Cortex of kidney (tissue), 1 donor: ENCODE measurements at places on chromosomes 2 and 18.

DNA sequence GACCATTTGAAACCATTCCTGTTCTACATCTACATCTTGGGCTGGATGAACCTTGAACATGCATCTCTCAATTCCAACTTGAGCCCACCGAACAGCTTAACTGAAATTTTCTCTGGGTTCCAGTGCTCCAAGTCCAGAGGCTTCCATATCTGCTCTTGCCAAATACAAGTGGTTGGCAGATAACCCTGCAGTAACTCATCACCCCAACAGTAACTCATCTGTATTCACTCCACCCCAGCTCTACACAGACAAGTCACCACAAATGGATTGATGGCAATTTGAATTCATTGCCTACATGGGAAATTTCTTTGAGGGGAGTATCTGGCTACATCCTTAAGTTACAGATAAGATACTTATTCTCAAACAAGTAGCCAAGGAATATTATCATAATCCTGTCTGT is 502.4 kb upstream of the TNP1 start:
- no peak for DNase-seq

DNA sequence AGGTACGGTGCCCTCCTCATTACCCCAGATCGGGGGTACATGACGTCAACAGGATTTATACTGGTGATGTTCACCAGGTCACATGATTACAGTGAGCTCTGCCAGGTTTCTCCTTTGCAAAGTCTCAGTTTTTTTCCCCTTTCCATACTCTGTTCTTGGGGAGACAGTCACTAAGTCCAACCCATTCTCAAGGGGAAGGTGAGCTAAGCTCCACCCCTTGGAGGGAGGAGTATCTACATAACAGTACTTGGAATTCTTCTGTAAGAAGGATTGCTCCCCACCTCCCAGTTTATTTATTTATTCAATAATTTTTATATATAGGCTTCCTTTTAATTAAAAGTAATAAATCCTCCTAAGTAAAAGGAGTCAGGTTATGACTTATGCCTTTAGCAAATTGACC is 34.1 kb upstream of the SOS1 start:
- no peak for DNase-seq

DNA sequence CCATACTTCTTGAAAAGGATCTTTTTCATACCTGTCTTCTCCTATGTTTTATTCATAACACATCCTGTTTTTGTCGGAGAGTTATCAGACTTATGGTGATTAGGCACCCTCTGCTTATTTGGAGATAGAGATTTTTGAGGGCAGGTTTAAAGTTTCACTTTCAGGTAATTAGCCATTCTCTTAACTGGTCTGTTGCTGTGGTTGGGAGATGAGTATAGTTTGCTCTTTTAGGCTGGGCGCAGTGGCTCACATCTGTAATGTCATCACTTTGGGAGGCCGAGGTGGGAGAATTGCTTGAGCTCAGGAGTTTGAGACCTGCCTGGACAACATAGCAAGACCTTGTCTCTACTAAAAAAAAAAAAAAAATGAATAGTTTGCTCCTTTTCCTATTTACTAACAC is 25.3 kb downstream of the SFTPB start:
- DNase-seq, result no peak

- no peak for DNase-seq
Observed at GRCh38 chr2:182522405-182522896, 95.6 kb upstream of the PDE1A start.

- no peak for DNase-seq
Observed at GRCh38 chr2:3754795-3755194, 51.4 kb downstream of the DCDC2C start.

- no peak for DNase-seq
Observed at GRCh38 chr2:68214381-68214780, 38.0 kb downstream of the PPP3R1 start.

GRCh38 chr2:18566145-18566769 is 5.8 kb upstream of the RDH14 start:
- no peak for DNase-seq

DNA sequence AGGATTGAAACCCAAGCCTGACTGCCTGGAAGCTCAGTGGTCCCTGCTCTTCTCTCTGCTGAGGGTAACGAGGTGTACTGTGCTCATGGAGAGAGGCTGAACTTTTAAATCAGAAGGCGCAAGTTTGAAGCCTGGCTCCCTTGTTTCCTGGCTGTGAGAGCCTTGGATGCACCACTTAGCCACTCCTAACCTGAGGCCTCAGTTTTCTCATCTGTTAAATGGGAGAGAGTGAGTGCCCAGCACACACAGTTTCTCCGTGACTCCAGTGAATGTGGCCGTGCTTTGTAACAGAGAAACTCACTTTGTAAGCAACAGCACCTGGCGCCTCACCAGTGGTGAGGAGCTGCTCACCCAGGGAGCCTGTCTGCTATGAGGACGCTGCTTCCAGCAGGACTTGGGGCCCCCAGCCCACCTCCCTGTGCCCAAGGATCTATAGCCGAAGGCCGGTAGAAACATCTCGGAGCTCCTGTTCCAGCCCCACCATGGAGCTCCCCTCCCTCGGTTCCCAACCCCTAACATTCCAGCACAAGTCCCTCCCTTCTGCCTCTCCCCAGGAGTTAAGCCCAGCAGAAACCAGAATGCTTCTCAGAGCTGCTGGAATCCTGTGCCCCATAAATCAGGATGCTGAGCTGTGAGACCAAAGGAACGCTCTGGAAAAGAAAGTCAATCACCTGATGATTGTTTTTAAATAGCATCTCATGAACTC is 20.3 kb upstream of the KCNK3 start:
- DNase-seq, result no peak

DNA sequence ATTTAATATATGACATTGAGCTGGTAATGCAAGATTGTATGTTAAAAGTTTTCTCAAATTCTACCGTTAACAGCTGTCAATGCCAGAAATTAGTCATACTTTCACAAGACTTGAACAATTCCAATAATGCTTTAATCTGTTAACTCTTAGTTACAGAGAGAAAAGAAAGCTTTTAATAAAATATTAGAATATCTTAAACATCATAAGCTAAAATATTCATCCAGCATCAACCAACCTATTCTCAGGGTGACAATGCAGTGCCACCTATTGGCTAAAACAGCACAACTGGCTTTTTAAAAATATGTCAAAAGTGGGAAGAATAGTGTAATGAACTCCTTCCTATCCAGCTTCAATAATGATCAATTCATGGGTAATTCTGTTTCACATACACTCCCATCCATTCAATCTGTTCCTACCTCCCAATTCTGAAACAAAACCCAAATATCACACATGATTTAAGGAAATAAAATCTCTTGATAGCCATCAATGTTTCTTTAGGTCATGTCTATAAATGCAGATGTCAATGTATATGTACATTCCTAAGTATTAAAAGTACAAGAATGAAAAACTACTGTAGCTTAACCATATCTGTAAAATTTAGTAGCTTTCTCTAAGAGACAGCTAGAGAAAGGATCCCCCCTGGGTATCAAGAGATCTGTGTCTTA is 79.8 kb upstream of the CCDC141 start:
- DNase-seq, result no peak

GRCh38 chr2:159044804-159045286 is 76.4 kb downstream of the TANC1 start:
- no peak for DNase-seq

- no peak for DNase-seq
Observed at GRCh38 chr2:128299628-128300027, 19.0 kb downstream of the HS6ST1 start.

DNA sequence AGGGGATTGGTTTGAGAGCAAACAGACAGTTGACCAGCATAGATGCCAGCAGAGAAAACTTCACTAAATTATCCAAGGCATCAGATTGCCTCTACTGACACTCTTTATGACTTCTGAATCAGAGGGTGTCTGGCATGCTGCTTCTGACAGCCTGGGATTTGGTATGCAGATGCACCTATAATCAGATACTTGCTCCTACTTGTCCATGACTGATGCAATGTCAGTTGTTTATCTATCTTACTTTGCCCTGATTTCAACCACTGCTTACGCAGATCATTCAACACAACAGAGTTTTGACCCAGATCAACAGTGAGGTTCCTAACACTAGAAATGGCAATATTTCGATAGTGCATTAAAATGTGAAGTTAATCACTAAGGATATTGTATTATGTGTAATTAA is 22.6 kb upstream of the CALCRL start:
- no peak for DNase-seq

GRCh38 chr2:144248350-144249034 is 271.4 kb downstream of the ZEB2 start:
- no peak for DNase-seq

- DNase-seq, result no peak
Observed at GRCh38 chr2:136905779-136906178, 140.4 kb downstream of the THSD7B start.

DNA sequence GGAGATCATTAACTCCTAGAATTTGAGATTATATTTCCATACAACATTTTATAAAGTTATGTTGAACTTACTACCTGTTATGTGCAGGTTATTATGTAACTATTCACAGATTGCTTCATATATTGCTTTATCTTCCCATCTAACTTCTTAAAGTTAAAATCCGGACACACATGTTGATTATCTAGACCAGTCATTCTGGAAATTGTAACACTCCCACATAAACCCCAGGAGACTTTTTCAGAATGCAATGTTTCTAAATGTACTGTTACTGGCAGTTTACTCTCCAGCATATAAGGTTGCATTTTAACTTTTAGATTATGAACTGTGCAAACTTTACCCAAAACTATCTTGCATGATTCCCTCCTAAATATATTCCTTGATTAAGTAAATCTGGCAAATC is 70.5 kb upstream of the FAM117B start:
- no peak for DNase-seq

GRCh38 chr18:47280121-47280520 is 28.7 kb upstream of the SKOR2 start:
- no peak for DNase-seq

DNA sequence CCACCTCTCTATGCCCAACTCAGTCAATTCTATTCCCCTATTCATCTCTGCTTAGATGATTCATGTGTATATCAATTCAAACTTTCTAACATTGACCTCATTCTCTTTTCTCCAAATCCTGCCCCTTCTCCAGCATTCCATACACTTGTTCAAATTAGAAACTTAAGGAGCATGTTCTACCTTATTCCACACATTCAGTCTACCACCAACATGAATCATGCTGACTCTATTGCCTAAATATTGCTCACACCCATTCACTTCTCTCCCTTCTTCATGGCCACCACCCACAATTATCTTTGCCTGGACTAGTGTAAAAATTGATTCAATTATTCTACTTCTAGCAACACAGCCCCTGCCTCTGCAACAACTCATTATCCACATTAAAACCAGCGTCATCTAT is 147.5 kb downstream of the VWC2L start:
- DNase-seq, result no peak

DNA sequence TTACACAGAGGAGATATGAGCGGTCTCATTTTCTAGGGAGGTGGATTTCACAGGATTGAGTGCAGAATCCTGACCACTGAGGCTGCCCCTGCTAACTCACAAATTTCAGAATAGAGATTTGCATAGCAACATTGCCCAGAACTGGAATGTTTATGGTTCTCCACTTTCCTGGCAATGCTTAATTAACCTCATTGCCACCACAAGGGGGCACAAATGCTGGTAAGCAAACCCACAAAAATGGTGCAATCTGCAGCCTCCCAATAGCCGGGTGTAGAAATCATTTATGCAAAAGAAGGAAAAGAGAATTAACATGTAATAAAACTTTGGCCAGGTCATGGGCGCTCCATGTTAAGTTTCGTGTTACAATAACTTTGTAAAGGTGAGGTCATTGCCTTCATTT is 112.4 kb downstream of the CYRIA start:
- no peak for DNase-seq

DNA sequence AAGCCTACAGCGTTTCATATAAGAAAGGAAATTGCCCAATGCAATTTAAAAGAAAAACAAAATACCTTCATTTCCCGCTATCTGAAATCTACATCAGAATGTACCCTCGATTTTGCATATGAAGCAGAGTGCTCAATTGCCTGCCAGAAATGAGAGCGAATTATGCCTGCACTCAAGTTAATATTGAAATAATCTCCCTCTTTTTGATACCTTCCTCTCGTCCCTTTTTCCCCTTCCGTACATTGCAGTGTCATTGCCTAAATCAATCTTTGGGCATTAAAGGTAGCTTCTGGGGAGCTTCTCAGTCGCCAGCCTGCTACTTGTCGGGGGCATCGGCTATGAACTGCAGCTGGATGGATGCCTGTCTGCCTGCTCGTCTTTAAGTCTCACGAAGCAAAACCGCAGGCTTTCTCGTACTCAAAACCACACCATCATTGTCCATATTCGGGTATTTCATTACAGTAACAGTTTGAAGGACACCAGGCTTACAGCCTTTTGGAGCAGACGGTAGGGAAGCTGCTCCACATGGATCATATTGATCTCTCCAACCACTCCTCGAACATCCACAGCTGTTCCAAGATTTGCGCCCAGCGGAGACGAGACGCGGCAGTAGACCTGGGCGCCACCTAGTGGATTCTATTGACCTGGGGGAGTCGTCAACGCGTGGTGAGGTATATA is 64.0 kb upstream of the HNRNPA3 start:
- DNase-seq, result no peak

DNA sequence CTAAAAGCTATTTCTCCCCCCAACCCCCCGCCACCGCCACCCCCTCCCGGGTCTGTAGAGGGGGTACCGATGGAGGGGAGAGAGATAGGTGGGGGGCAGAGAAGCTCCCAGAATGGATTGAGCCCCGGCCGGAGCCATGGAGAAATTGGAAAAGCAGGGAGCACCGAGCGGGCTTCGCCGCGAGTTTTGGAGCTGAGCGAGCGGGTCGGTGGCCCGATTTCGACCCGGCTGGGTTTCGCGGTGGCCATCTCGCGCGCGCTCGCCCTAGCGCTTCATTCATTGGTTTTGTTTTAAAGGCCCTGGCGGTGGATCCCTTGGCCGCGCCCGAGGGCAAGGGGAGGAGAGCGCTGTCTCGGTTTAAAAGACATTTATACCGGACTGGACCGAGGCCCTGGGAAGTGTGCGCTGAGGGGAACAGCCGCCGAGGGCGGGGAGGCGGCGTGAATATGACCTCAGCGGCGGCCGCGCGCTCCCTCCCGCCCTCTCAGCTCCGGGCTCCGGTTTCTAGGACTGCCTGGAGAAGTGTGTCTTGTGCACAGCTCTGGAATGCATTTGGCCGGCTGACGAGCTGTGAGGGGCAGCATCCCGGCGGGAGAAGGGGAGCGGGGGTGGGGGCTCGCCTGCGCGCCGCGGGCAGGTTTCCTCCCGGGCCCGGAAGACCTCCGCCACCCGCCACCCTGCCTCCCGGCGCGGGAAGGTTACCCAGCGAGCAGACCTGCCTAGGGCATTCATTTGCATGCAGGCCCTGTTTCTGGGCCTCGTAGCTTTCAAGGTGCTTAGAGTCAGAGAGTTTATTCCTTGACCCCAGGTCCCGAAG is 1.7 kb upstream of the SMAD7 start:
- no peak for DNase-seq

- no peak for DNase-seq
Observed at GRCh38 chr2:23694058-23695045, 232.6 kb downstream of the ATAD2B start.

GRCh38 chr2:98912957-98913915 is 22.8 kb downstream of the CRACDL start:
- no peak for DNase-seq

- DNase-seq, result no peak
Observed at GRCh38 chr2:140604788-140605187, 1526.0 kb downstream of the LRP1B start.
